ENCODE measurements at places on chromosomes 7 and 10.

DNA sequence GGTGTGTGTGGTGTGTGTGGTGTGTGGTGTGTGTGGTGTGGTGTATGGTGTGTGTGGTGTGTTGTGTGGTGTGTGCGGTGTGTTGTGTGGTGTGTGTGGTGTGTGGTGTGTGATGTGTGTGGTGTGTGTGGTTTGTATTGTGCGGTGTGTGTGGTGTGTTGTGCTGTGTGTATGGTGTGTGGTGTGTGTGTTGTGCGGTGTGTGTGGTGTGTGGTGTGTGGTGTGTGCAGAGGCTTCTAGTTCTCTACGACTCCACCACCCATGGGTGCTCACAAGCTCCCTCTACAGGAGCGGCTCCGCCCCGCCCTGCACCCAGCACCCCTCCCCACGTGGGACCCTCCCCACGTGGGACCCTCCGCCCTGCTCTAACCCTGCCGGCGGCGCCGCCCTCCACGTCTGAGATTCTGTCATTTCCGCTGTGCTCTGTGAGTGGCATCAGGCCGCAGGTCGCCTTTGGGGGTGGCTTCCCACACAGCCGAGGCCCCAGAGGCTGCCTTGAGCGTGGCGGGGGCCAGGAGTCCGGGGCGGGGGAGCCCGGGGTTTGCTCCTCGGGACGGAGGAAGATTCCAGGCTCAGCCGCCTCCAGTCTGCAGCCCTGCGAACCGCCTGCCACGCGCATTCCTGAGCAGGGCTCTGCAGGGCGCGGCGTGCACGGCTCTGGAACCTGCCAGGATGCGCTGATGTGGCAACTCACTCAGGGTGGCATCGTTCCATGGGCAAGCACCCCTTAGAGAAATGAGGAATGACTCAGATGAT is 37.0 kb upstream of the DNAJB6 start:
- no peak for DNase-seq

GRCh38 chr10:102674566-102674965 is 30.3 kb downstream of the TRIM8 start:
- peak; percentile 32 for DNase-seq

GRCh38 chr10:104056619-104057273 is 28.9 kb downstream of the COL17A1 start:
- no peak for DNase-seq

GRCh38 chr10:73771722-73772280 is 10.0 kb upstream of the CHCHD1 start:
- peak; percentile 89 for DNase-seq

DNA sequence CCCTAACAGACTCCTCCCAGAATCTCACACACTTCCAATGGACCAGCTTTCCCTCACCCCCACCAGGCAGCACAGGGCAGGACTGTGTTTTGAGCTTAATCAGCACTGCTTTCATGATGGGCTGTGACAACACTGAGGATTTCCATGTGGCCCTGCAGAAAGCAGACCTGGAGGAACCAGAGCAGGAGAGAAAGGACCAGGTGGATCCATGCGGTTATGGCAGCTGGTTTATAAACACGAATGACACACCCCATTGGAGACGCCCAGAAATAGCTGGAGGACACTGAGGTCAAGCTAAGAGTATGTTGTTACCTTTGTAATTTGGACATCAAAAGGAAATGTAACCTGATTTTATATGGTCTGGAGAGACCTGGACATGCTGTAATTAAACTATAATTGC is 31.7 kb upstream of the HERPUD2 start:
- no peak for DNase-seq

DNA sequence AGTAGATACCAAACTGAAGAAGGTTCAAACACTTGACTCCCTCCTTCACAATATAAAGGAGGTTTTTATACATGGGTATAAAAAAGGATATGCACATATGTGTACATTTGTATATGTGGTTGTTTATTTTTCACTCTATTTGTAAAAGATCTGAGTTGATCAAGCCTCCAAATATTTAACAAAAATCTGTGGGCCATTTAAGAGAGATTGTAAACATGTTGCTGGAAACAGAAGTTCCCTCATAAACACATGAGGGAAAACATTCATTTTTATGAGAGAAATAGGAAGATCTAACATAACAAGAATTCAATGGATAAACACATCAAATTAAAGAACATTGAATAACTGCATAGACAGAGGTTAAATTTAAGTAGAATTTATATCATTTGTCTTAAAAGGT is 81.7 kb downstream of the COL28A1 start:
- no peak for DNase-seq

GRCh38 chr7:156739596-156739995 is 99.0 kb downstream of the RNF32 start:
- DNase-seq = no peak

- no peak for DNase-seq
These were observed 64.4 kb upstream of the ARID5B start for GRCh38 chr10:61836888-61837754.

DNA sequence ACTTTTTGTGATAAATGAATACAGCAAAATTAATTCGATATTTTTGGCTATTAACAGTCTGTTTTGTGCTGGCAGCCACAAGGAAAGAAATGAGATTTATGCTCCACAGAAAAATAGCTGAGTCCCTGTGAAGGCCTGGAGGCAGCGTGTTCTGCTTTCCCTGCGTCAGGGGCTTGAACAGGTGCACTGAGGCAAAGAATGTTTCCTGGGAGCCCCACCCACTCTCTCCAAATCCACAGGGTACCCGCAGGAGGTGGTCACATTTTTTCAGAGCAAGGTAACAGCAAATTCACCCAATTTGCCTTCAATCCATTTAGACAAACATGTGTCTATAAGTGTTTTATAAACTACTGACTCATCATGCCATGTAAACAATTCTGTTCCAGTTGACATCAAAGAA is 308.1 kb downstream of the TCERG1L start:
- no peak for DNase-seq

DNA sequence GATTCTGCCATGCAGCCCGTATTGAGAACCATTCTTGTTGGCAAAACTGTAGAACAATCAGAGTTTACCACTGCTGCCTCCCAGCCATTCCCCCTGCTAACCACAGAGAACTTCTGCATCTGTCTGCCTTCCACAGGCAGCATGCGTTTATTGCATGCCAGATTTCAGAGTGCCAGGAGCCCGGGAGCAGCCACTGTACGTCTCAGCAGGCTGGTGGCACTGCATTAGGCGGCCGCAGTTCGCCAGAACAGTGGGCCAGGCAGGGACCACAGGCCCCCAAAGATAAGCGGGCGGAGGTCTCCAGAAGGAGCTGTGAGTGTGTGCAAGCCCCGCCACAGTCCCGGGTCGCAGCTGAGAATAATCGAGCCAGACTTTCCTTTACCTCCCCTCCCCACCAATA is 31.8 kb downstream of the ZNF467 start:
- DNase-seq = no peak

- DNase-seq = peak; percentile 83
These were observed at the start of gene WDFY4 for GRCh38 chr10:48684792-48685623. WDFY4 (plus strand) TSS chr10:48684873; CDS start chr10:48709733, 24,860 bp downstream.

GRCh38 chr10:50510517-50511473 is 113.0 kb downstream of the SGMS1 start:
- DNase-seq = no peak

DNA sequence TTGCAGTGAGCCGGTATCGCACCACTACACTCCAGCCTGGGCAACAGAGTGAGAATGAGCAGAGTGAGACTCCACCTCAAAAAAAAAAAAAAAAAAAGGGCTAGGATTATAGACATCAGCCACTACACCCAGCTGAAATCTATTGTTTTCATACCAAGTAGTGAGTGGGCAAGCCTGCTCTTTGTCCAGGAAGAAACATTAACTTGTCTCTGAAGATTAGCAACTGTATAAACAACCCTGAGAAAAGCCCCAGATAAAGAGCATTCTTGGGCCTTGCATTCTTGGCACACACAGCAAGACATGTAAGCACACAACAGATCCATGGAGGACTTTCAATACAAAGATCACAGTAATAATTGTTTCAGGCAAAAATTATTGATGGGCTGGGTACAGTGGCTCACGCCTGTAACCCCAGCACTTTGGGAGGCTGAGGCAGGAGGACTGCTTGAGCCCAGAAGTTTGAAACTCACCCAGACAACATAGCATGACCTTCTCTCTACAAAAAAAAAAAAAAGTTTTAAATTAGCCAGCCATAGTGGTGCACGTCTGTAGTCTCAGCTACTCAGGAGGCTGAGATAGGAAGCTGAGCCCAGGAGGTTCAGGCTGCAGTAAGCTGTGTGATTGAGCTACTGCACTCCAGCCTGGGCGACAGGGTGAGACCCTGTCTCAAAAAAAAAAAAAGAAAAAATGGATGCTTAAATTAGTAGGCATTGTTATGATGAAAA is 4.4 kb downstream of the PSPH start:
- no peak for DNase-seq

- no peak for DNase-seq
These were observed 52.1 kb upstream of the CCAR1 start for GRCh38 chr10:68668972-68669371.

GRCh38 chr7:95320651-95321050 is 3.7 kb downstream of the PON1 start:
- DNase-seq = no peak

GRCh38 chr7:26910221-26910620 is 45.8 kb upstream of the SKAP2 start:
- DNase-seq = no peak

DNA sequence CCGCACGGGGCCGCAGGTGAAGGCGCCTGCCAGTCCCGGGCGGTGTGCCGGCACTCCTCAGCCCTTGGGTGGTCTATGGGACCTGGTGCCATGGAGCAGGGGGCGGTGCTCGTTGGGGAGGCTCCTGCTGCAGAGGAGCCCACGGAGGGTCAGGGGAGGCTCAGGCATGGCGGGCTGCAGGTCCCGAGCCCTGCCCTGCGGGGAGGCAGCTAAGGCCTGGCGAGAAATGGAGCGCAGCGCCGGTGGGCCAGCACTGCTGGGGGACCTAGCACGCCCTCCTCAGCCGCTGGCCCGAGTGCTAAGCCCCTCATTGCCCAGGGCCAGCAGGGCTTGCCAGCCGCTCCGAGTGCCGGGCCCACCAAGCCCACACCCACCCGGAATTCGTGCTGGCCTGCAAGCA is 18.9 kb downstream of the AKR1E2 start:
- DNase-seq = no peak

DNA sequence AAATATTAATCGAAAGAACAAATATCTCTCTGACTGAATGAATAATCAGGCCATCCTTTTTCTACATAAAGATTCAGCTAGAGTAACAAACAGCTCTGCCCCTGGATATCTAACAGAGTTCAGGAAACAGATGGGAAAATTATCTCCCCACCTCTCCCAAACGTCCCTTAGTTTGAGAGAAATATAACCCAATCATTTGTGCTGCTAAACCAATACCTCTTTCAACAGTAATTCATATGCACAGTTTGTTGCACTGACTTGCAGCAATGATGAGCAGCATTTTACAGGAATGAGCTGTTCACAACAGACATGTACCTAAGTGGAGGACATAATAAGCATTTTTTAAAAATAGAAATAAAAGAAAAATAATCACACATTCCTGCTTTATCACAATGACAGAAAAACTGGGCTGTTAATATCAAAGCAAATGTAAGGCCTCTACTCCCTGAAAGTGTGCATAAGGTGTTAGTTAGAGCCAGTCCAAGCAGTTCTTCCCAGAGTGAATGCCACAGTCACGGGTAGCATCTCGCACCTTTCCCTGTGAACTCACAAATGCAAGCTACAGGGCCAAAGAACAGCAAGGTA is 2.3 kb downstream of the CREB3L2 start:
- DNase-seq = no peak

DNA sequence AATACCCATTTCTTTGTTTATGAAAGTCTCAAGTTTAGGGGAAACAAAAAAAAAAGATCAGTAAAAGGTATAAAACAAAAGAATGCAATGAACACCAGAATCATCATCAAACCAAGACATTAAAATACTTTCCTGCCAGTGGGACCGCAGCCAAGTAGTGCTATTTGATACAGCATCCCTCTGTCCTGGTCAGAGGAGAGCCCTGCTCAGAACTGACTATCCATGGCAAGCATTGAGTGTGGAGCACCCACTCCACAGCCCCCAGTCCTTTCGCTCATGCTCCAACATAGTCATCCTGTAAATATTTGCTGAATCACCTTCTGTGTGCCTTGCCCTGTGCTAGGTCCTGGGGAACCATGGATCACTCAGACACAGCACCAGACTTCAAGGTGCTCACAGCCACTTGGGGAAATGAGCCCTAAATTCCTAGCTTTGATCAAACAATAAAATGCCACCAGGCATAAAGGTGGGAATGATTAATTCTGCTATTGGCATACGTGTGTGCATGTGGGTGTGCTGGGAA is 213.6 kb upstream of the TBX20 start:
- DNase-seq = no peak

DNA sequence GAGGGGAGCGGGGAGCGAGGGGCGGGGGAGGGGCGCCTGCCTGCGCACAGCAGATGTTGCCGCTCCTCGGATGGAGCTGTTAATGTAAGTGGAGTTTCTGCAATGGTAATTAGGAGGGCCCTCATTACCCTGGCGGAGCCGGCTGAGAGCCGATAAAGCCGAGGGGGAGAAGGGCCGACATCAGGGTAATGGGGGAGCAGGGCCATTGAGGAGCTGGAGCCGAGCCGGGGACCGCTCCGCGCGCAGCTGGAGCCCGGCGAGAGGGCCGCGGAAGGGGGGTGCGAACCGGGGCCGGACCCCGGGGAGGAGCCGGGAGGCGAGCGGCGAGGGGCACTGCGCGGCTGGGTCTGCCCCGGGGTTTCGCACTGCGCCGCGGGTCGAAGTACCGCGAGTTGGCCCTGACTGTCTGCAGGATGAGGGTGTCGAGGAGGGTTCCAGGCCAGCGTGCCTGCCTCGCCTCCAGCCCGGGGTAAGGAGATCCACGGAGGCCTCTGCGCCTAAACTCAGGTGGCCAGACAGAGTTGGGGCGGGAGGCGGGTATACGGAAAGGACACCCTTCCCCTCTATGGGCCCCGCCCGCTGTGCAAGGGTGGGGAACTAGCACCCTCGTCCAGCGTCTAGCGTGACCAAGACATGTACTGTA is 55.0 kb upstream of the LBX1 start:
- DNase-seq = no peak

DNA sequence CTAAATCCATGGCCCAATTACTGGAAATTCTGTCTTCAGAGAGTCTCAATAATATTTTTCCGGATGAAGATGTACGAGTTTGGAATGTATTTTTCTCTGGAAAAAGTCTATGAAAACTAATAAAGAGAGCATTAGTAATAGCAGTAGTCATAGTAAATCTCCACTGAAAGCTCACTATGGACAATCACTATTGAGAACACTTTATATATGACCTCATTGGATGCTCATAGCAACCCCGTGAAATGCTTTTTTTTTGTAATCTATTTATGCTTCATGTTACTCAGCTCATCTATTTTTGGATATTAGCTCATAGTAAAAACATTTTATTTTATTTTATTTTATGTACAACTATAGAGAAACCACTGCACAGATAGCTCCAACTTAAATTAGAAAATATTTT is 94.3 kb upstream of the MYO3A start:
- no peak for DNase-seq

DNA sequence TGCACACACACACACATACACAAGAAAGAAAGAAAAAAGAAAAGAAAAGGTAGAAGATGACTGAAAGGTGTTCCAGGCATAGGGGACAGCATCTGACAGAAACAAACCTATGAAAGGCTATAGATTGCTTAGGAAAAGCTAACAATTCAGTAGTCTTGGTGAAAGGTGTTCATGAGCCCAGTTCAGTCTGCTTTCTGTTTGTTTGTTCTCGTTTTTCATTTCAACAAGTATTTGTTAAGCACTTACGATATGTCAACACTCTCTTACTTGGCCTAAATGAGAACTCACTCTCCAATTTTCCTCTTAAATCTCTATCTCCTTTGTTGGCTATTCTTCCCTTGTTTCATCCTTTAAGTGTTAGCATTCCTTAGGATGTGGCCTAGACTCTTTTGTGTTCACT is 133.2 kb downstream of the GRM8 start:
- DNase-seq = no peak
